ENCODE measurements at places on chromosomes 6 and 20. TPM values are rescaled to one million over a fixed set of nuclear protein-coding genes. Genes with fewer than 3 reads are reported as not detected.

DNA sequence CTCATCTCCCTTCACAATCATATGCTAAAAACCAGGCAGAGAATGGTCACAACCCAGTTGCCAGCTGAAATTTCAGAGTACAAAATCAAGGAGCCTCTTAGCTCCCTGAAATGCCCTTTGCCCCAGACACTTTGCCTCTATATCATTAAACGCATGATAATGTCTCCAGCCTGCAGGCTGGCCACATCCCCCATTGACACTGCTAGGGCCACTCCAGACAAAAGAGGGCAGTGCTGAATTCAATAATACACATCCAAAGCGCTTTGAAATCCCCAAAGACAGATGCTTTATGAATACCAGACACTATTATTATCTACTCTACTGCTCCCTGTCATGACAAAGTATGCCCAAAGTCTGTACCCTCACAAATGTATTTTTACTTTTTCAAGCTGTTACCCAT, 348.3 kb upstream of the POU3F2 start:
- DNase-seq = no peak

DNA sequence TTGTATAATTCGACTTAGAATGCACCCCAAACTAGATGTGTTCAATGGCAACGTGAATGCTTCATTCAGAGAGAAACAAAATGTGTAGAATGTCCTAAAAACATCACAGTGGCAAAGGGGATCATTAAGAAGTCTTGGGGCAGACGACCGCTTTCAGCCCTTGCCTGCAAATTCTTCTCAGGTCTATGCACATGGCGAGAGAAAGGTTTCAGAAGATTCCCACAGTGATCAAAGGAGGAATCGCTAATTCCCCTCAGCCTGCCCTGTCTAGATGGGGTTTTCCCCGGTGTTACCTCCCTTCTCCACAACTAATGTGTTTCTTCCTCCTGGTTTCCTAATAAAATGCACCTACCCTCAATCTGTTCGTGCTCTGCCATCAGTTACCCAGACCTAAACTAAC, 13.3 kb upstream of the NHSL1 start:
- no peak for DNase-seq

GRCh38 chr6:143063631-143064030, 2.9 kb downstream of the AIG1 start:
- DNase-seq = no peak

DNA sequence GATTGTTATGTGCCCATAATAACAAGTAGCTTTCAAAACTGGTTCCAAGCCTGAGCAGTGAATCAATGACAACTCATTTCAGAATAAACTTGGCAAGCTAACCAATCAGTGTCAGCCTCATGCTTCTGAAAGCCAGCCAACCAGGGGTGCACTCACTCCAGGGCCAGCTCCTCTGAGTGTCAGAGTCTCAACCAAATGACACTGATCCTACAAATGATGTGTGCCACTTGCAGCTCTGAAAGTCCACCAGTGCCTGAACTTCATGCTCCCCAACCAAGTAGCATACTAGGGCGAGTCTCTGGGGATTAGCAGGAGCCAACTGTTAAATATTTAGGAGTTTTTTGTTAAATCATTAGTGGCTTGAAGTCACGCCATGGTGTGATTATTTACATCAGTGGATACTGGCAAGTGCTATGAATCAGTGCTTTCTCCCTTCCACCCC, 4.5 kb downstream of the IYD start:
- peak; percentile 39 for DNase-seq

DNA sequence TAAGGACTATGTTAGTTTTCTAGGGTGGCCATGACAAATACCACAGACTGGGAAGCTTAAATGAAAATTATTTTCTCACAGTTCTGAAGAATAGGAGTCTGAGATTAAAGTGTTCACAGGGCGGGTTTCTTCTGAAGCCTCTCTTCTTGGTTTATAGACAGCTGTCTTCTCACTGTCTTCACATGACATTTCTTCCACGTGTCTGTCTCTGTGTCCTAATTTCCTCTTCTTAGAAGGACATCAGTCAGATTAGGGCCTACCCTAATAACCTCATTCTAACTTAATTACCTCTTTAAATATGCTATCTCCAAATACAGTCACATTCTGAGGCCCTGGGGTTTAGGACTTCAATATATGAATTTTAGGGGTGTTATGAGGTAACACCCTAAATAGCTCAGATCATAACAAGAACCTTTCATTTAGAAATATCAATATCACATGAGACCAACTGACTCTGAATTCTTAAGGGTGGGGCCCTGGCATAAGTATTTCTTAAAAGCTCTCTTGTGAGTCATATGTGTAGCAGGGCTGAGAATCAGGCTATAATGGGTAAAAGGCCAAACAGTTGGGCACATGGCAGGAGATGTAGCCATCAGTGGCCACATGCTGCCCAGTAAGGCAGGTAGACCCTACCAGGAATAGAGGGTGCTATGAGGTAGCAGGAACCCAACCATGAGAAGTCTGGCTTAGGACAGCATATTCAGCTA, 62.0 kb upstream of the TENT5A start:
- DNase-seq = no peak

- DNase-seq = no peak
These were observed 48.5 kb upstream of the HACE1 start for GRCh38 chr6:104908031-104908887.

The FRK gene
- 1.4 TPM for polyA plus RNA-seq

The VNN1 gene
- 0.38 TPM for polyA plus RNA-seq

The PRICKLE4 gene
- polyA plus RNA-seq = 3.9 TPM

The CFB gene
- polyA plus RNA-seq = 3.7 TPM

The CYP39A1 gene
- 4.0 TPM for polyA plus RNA-seq

The MAS1 gene
- polyA plus RNA-seq = not detected

The STX11 gene
- 13.7 TPM for polyA plus RNA-seq
